ENCODE measurements at places on chromosomes 12 and 14. TPM values are rescaled to one million over a fixed set of nuclear protein-coding genes. Genes with fewer than 3 reads are reported as not detected.
A peak's percentile ranks its signal among the peaks of the same experiment; 100 is the strongest.

The MBD6 gene
- 28.7 TPM for polyA plus RNA-seq

The NPFF gene
- not detected for polyA plus RNA-seq

- no peak for DNase-seq
- no peaks in the 10 kb centered on the region for H3K4me1 ChIP-seq
- no peak overlapping the region for H3K4me3 ChIP-seq
- no peaks in the 10 kb centered on the region for H3K27me3 ChIP-seq
- no peak overlapping the region for H3K27ac ChIP-seq
Measured at GRCh38 chr12:5343711-5344110, 88.2 kb upstream of the NTF3 start.

DNA sequence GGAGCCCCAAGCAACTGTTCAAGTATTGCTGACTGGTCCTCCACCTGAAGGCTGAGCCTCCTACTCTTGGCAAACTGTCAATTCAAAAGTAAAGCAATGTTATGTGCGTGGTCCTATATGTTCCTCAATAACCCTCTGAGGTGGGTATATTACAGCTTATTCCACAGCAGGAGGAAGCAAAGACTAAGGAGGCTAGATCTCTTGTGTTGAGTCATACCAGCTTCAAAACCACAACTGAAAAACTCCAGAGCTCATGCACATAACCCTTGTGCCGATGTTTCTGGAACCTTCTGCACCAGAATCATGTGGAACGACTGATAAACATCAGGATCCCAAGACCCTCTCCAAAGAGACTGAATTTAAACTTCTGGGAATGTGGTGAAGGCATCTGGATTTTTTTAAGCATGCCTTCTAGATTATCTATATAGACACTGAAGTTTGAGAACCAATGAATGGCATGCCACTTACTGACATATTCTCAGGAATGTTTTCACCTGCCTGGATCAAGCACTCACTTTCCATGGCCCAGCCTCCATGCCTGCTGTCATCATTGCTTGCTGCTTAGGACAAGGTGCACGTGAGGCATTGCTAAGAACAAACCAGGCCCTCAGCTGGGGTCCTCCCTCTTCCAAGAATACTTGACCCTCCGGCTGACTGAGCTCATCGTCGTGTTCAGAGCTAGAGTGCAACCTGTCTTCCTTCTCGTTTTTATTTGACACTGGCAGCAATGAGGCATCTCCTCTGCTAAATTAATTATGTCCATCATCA lies 194.7 kb downstream of the BCL11B start:
- H3K4me3 ChIP-seq, result no peak overlapping the region
- H3K4me1 ChIP-seq, result no peaks in the 10 kb centered on the region
- peaks cover 5% of the 10 kb centered on the region for H3K27me3 ChIP-seq
- no peak overlapping the region for H3K27ac ChIP-seq

DNA sequence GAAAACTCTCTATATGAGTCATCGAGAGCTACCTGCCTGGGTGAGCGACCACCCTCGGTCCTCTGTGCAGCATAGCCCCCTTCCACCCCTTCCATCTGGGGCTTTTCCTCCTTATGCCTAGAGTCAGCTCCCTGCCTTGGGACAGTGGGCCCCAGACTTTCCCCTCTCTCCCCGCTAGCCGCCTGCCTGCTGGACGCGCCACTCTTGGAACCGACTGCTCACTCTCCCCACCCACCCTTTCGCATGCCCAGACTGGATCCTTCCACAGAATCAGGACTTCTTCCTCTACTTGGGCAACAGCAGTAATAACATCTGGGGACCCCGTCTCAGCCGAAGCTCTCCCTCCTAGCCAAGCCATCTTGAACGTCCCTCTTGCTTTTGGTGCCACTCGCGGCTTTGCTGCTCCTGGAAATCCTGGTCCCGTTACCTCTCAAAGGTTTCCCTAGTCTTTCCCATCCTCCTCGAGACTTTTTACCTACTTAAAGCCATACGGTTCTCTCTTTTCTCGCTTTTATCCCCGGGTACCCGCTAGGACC lies 671 bp downstream of the ESYT1 start:
- peaks cover 28% of the 10 kb centered on the region for H3K4me1 ChIP-seq
- DNase-seq, result no peak
- H3K4me3 ChIP-seq, result peak overlapping the region; percentile 79
- H3K27me3 ChIP-seq, result no peaks in the 10 kb centered on the region

Data from stomach (tissue), 19 donors.